Psoas muscle (tissue), 8 donors: ENCODE measurements at places on chromosomes 6 and 20.

DNA sequence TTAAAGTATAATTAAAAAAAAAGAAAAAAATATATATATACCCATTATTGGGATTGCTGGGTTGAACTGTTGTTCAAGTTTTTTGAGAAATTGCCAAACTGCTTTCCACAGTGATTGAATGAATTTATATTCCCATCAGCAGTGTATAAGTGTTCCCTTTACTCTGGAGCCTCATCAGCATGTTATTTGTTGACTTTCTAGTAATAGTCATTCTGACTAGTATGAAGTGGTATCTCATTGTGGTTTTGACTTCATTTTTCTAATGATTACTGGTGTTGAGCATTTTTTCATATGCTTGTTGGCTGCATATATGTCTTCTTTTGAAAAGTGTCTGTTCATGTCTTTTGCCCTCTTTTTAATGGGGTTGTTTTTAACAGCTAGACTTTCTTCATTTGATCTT is 1260.8 kb upstream of the GJE1 start:
- no peak for DNase-seq

- no peak for DNase-seq
Observed at GRCh38 chr6:52931351-52931750, 21.9 kb upstream of the GSTA3 start.

- no peak for DNase-seq
Observed at GRCh38 chr6:41547799-41548097, 1.6 kb downstream of the FOXP4 start.

DNA sequence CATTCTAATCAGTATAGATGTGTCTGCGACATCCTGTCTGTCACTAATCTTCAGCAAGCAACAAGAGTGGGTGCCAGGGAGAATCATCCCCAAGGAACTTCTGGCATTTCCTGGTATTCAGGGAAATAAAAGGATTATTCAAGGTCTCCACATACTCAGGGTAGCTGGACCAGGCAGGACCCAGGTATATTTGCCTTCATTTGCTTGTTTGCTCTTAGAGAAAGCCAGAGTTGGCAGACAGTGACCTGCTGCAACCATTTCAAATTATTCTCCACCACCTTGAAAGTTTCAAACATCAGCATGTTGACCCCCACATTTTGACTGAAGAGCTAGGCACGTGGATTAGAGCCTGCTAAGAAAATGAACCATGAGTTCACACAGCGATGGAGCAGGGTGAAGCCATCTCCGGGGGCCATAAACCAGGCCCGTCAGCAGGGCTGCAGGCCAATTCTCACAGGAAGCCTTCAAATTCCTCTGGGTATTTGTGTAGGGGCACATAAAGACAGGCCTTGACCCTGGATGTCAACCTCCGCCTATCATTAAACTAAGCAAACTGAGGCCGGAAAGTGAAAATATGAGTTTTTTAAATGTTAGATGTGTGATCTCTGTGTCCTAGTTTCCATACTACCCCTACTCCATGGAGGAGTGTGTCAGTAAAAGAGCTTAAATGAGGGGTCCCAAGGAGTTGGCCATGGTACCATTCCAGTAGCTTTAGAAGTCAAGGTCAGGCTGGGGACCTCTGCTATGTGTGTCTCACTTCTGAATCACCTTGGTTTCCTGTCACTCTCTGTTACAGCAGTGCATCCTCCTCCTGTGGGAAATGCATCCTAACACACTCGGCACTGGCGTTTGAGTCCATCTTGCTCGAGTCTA is 32.9 kb downstream of the TRAM2 start:
- no peak for DNase-seq

DNA sequence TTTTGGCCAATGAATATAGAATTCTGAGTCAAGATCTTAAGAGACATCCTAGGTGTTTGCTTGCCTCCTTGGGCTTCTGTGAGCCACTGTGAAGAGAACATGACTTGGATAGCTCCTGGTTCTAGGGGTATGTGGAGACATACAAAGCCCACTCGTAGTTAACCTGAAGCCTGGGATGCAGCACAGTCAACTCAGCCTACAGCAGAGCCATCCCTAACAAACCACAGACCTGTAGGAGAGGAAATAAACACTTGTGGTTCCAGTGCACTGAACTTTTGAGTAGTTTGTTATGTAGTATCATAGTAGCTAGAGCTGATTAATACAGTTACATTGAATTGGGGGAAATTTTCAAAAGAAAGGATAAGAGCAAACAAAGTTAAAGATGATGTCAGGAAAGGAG is 474.4 kb upstream of the HSF2 start:
- no peak for DNase-seq

- DNase-seq, result no peak
Observed at GRCh38 chr6:5639193-5639592, 367.5 kb downstream of the NRN1 start.

GRCh38 chr6:115969207-115969929 is 91.3 kb downstream of the FRK start:
- no peak for DNase-seq
